Activated CD4-positive, alpha-beta T cell treated with anti-CD3 and anti-CD28 coated beads, Interleukin-2, amount 10 ng/mL, durations not matched to agents 7 days and 5 days (primary cell): ENCODE measurements at places on chromosomes 6 and 20. TPM values are rescaled to one million over a fixed set of nuclear protein-coding genes. Genes with fewer than 3 reads are reported as not detected.

Gene HLA-G
- 1.3 TPM for total RNA-seq

Gene POU3F2
- total RNA-seq, result not detected

Gene SAPCD1
- 12.0 TPM for total RNA-seq

Gene HLA-DRB1
- 51.4 TPM for total RNA-seq

GRCh38 chr6:56934876-56935275 is 20.0 kb upstream of the BEND6 start:
- no peaks in the 10 kb centered on the region for H3K4me1 ChIP-seq
- H3K27ac ChIP-seq, result no peak overlapping the region
- no peak for DNase-seq
- no peaks in the 10 kb centered on the region for H3K36me3 ChIP-seq
- no peak overlapping the region for H3K4me3 ChIP-seq

DNA sequence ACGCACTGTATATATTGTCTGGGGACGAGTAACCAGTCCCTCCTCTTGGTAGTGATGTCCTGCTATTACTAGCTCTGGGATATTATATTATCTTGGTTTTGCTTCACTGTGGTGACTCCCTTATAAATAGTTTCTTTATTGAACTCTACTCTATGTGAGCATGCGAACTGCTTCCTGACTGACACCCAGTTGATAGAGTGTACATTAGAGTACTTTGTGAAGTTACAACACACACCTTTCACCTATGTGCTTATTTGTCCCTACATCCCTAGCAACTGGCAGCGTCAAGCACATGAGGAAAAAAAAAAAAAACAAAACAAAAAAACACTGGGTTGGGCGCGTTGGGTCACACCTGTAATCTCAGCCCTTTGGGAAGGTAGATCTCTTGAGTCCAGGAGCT is 67.3 kb upstream of the TENT5A start:
- peaks cover 6% of the 10 kb centered on the region for H3K4me1 ChIP-seq
- no peaks in the 10 kb centered on the region for H3K36me3 ChIP-seq
- H3K27ac ChIP-seq, result no peak overlapping the region
- DNase-seq, result no peak
- H3K27me3 ChIP-seq, result peaks cover 7% of the 10 kb centered on the region

DNA sequence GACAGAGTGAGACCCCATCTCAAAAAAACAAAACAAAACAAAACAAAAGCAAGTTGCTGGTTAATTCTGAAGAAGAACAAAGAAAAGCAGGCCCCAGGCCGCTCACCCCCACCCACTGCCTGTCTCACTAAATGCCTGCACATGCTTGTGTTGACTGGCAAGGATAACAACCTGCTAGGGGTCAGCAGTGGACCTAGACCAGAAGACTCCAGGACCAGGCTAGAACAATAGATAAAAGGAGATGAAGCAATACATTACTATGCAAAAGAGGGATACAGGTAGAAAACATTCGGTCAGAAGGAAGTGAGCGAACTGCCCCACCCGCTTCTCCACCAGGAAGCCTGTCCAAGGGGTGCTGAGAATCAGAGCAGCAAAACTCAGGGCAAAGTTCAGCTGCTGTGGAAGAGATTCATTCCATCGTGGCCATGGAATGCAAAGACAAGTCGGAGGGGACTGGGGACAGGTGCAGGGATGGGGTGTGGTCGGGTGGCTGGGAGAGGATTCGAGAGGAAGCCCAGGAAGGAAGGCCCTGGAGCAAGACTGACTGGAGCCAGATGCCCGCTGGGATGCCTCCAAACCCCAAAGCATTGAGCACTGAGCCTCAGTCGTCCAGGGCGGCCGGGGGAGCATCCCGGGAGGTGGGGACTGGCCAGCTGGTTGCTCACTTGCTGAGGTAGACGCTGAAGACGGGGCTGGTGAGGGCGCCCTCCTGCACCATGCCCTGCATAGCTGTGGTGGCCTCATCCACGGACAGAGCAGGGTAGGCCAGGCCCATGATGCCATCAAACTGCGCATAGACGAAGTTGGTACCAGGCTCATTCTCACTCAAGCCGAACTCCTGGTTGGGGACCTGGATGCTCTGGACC is 5.3 kb downstream of the PGC start:
- H3K27ac ChIP-seq, result no peak overlapping the region
- H3K36me3 ChIP-seq, result no peaks in the 10 kb centered on the region
- DNase-seq, result no peak
- H3K4me1 ChIP-seq, result peaks cover 1% of the 10 kb centered on the region
- H3K4me3 ChIP-seq, result no peak overlapping the region

DNA sequence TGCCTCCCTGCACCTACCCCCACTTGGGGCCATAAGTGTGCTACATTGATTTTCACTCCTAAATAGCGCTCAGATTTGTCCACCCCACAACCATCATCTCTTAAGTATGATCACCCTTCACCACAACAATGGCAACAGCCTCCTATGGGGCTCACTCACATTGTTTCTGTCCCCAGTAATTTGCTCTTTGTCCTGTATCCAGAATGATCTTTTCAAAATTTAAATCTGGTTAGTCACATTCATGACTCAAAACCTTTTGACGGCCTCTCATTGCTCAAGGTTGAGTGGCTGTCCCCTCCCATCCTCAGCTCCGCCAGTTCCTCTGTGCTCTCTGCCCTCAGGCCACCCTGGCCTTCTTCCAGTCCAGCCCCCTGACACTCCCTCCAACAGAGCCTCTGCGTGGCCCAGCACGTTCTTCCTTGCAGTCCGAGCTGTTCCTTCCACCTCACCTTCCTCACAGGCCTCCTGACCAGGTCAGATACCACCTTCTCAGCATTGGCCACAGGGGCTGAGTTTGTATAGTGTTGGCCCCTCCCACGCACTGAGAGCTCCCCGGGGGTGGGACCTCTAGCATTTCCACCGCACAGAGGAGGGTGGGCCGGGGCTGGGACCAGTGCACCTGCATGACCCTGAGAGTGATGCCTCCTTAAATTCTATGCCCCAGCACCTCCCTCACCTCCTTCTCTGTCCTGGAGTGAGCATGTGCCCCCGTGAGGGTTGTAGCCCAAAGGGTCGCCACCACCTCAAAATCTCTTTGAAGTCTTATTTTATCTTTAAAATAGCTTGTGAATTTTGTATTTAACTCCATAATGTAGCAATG is 2.4 kb upstream of the PPP1R3G start:
- DNase-seq, result no peak
- peaks cover 63% of the 10 kb centered on the region for H3K27me3 ChIP-seq
- H3K27ac ChIP-seq, result no peak overlapping the region
- no peak overlapping the region for H3K4me3 ChIP-seq

DNA sequence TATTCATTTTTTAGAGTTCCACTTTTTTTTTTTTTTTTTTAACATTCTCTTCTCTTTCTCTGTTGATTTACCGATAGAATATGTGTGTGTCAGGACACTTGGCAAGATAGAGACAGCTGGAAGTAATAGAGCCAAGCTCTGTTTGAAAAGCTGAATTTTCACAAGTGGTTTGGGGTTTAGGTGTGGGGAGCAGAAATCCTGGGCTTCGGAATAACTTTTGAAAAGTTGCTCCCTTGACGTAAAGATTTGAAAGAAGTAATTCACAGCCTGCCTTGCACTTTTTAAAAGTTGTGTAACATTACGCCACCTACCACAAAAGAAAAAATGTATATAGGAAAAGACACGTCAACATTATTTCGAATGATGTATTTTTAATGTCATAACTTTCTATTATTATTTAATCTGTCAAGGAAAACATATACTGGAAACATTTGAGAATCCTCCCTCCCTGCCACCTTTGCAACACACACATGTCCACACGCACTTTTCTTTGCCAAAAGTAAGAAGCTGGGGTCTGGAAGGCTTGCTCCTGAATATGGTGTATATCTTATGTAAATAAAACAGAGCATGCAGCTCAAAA is 917.9 kb downstream of the KIF16B start:
- H3K36me3 ChIP-seq, result no peaks in the 10 kb centered on the region
- no peaks in the 10 kb centered on the region for H3K4me1 ChIP-seq
- no peak overlapping the region for H3K27ac ChIP-seq

- H3K36me3 ChIP-seq, result peaks cover 18% of the 10 kb centered on the region
- no peaks in the 10 kb centered on the region for H3K27me3 ChIP-seq
- H3K4me1 ChIP-seq, result peaks cover 17% of the 10 kb centered on the region
- no peak for DNase-seq
- no peak overlapping the region for H3K27ac ChIP-seq
Observed at GRCh38 chr6:154258064-154258757, 98.4 kb downstream of the IPCEF1 start.

GRCh38 chr6:147180926-147181325 is 23.3 kb upstream of the STXBP5 start:
- no peaks in the 10 kb centered on the region for H3K36me3 ChIP-seq
- H3K4me3 ChIP-seq, result no peak overlapping the region
- H3K27ac ChIP-seq, result no peak overlapping the region
- no peak for DNase-seq
